ENCODE measurements at places on chromosomes 2 and 18.
A peak's percentile ranks its signal among the peaks of the same experiment; 100 is the strongest.

DNA sequence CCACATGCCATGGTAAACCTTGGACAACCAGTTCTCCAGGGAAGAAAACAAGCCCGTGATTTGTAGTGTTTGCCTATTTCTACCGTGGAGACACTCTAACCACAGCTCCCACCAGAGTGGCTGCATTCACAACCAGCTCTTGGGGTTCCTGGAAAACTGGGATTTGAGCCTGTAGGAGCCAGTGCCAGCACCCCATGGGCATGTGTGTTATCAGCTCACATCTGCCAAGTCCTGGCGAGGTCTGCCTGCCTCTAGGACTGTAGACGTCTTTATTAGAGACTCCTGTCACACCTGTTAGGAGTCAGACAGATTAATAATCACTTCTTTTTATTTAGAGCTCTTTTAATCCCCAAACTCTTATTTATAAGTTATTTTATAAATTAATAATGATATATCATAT, 41.0 kb downstream of the INPP5D start:
- no peak for DNase-seq

DNA sequence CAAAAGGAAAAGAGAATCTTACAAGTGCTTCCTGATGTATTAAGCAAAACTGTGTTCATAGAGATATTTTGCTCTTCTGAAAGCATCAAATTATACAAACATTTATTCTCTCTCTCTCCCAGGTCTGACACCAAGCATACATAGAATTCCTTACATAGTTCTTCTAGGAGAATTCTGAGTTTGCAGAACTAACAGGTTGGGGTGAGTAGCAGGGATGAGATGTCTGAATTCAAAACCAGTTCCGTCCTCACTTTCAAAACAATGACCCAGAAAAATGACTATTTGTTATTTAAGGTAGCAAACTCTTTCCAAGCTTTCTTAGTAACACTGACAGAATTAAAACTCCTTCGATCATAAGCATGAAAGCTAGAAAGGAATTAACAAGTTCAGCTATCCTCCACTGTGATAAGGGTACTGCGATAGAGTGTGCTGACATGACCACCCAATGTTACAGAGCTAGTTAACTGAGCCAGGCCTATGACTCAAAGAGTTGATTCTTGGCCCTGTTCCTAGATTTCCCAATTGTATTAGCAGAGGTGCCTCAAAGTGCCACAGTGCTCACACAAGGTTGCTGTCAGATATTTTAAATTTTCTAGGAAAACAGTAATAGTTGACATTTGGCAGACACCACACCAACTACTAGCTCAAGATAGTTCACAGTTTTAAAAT, 85.8 kb upstream of the SETBP1 start:
- no peak for DNase-seq

DNA sequence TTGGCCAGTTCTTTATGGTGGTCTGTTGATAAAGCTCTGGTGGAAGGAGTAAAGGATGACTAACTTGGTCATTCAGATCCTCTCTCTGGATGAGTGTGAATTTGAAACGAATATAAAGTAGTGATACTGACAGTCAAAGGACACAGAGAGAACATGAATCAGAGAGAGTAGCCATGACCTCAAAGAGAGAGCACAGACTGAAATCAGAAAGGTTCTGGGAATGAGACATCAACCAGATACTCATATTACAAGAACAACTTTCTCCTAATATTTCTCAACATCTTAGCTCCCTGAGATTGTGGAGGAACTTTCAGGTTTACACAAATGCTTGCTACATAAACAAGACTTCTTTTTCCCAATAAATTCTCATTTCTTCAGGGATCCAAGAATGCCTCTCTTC, 849.1 kb upstream of the CHAC2 start:
- DNase-seq: no peak

GRCh38 chr2:25749676-25750075, 76.3 kb upstream of the DTNB start:
- no peak for DNase-seq

GRCh38 chr2:127610561-127610960, 35.4 kb upstream of the GPR17 start:
- DNase-seq: no peak

DNA sequence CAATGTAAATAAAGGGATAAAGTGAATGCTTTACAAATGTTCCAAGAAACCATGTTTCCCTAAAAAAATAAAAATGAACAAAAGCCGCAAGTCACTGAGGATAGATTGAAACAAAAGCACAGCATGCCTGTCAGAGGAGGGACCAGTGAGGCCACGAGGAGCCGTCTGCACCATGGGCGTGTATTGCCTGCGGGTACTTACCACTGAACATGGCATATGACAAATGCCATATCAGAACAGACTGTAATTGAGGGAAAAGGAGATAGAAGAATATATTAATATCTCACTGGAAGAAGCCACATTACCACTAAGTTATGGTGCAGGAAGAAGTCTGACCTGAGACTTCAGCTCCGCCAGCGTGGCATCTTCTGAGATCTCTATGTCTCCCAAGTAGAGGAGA, 75.8 kb downstream of the USP40 start:
- DNase-seq: peak; percentile 4

GRCh38 chr2:237099804-237100203, 14.1 kb downstream of the COPS8 start:
- no peak for DNase-seq

GRCh38 chr2:237691029-237691907, 63.9 kb downstream of the LRRFIP1 start:
- no peak for DNase-seq

DNA sequence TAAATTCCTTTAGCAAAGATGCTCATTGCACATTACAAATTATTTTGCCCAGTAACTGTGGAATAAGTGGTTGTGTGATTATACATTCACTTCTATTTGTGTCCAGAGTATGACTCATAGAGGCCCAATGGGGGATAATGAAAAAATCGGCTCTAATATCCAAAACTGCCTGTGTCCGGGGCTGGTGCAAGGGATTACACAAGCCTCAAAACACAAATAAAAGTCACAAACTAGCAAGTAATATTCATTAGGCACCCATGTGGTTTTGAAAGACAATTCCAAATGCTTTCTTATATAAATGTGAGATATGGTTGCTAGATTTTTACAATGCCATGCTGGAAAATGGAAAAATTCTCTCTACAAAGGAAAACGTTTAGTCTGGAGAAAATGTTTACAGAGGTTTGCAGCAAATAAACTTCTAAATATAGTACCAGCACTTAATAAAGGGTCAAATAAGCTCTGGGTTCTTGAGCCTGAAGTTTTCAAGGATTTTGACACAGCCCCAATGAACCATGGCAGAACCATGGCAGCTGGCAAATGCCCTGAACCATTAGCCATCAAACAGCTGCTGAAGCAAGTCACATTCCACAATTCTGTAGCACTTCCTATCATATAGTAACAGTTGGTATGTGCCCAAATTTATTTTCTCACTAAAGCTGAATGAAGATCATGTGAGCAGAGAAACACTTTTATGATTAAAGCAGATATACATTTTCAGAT, 40.5 kb downstream of the IRS1 start:
- DNase-seq: no peak

All from NCI-H2081 (cell line).